ENCODE measurements at places on chromosomes 2 and 18.

GRCh38 chr2:3475771-3476170, 43.6 kb downstream of the ADI1 start:
- DNase-seq, result no peak

GRCh38 chr18:69400976-69401225, 213 bp downstream of the DOK6 start:
- no peak for DNase-seq

- no peak for DNase-seq
Measured at GRCh38 chr18:34084635-34085034, 140.1 kb downstream of the NOL4 start.

GRCh38 chr2:238032755-238033337, 28.0 kb upstream of the SCLY start:
- no peak for DNase-seq

- no peak for DNase-seq
Measured at GRCh38 chr2:128196471-128196931, 105.5 kb downstream of the UGGT1 start.

- DNase-seq, result no peak
Measured at GRCh38 chr2:152038441-152038958, 60.3 kb downstream of the CACNB4 start.

GRCh38 chr2:182324665-182325064, 102.2 kb downstream of the PDE1A start:
- DNase-seq, result no peak
